ENCODE measurements at places on chromosomes 3 and 15. TPM values are rescaled to one million over a fixed set of nuclear protein-coding genes. Genes with fewer than 3 reads are reported as not detected.

DNA sequence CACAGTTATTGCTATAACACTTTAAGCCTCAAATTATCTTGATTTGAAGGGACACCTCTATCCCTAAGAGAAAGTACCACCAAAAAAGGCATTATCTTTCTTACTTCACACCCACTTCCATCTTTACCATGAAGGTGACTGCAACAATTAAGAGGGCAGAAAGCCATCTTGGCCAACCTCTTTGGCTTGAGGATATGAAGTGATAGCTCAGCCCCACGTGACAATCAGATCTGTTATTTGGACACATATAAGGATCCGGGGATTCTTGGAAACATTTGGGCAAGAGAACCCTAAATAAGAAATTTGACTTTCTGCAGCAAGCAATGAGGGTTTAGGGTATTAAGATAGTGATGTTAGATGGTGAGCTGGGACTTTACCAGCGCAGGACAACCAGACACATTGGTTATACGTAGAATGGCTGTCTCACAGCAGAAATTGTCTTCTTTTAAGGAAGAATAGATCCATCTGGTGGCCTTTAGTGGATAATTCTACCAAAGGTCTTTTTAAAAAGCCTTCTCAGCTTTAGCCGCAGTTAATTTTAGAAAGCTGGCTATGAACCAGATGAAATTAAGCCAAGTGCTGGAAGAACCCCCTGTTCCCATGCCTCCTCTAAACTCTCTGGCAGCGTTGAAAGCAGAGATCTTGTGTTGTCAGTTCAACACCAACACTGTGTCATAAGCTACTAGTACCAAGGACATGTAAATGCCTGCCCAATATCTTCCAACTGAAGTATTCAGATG lies 12.3 kb downstream of the HCLS1 start:
- DNase-seq: no peak

Gene TRH
- not detected for total RNA-seq

GRCh38 chr3:46413951-46414350 lies 6.9 kb downstream of the CCRL2 start:
- no peak for DNase-seq

- DNase-seq: no peak
Observed at GRCh38 chr3:53420831-53421230, 73.5 kb upstream of the DCP1A start.

Gene LTK
- total RNA-seq: not detected

- no peak for DNase-seq
Observed at GRCh38 chr3:158711886-158712285, 20.4 kb downstream of the RARRES1 start.
